ENCODE measurements at places on chromosomes 3 and 15.

DNA sequence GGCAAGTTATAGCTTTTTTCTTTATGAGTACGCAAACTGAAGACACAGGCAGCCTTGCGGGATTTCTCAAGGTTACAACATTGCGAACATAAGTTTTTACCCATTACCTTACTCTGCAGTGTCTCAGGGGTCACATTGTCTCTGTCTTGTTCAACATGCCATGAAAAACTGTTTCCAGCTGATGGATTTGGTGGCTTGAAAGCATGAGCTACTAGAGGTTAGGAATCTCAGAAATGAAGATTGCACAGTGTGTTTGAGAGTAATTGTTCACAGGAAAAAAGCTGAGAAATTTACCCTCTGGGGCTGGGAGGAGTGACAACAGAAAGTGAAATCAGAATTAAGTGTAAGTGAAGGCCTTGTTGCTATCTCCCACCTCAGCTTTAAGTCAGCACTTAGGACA is 568.6 kb downstream of the TAFA4 start:
- no peak for DNase-seq

DNA sequence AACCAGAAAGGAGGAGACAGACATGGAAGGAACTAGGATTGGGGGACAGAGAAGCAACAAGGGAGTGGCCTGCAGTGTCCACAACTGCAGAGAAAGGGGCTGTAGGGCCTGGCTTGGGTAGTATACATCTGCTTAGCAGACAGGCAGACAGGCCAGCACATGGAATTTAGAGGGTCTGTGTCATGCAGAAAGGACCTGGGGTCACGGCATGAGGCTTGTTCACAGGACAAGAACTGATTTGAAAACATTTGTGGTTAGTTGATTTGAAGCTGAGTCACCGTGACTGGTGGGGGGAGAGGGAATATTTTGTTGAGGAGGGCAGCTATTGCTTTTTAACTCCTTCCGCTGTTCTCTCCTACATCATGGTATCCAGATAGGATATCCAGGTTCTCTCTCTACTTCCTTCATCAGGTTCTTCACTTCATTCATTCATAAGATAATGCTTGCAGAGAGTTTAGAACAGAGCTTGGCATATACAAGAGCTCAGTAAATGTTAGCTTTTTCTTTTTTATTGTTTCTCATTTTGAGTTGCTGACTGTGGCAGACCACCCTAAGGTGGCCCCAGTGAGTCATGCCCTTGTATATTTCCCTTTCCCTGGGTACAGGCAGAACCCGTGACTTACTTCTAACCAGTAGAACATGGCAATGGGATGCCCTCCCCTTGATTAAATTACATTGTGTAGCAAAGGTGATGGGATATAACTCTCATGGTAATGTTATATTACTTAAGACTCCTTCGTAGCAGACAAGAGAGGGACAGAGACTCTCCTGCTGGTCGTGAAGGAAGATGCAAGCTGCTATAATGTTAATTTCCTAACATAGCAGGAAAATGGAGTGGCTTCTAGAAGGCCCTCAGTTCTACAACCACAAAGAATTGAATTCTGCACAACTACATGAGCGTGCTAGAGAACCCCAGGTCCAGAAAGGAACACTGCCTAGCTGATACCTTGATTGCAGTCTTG is 95.0 kb upstream of the NMNAT3 start:
- no peak for DNase-seq

DNA sequence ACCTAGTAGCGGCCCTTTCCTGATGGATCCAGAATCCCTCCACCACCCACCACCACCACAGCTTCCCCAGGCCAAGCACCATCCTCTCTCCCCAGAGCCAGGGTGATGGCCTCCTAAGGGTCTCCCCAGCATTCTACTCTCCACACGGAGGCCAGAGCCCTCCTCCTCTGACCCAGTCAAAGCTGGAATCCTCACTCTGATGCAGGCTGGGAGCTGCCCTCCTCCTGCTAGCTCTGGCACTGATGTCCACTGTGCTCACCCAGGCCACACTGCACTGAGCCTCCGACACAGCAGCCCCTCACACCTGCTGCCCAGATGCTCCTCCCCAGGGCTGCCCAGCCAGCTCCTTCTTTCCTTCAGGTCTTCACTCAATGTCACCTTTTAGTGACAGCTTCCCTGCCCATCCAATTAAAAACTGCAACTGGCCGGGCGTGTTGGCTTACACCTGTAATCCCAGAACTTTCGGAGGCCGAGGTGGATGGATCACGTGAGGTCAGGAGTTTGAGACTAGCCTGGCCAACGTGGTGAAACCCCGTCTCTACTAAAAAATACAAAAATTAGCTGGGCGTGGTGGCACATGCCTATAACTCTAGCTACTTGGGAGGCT is 21.0 kb downstream of the XXYLT1 start:
- DNase-seq, result no peak

DNA sequence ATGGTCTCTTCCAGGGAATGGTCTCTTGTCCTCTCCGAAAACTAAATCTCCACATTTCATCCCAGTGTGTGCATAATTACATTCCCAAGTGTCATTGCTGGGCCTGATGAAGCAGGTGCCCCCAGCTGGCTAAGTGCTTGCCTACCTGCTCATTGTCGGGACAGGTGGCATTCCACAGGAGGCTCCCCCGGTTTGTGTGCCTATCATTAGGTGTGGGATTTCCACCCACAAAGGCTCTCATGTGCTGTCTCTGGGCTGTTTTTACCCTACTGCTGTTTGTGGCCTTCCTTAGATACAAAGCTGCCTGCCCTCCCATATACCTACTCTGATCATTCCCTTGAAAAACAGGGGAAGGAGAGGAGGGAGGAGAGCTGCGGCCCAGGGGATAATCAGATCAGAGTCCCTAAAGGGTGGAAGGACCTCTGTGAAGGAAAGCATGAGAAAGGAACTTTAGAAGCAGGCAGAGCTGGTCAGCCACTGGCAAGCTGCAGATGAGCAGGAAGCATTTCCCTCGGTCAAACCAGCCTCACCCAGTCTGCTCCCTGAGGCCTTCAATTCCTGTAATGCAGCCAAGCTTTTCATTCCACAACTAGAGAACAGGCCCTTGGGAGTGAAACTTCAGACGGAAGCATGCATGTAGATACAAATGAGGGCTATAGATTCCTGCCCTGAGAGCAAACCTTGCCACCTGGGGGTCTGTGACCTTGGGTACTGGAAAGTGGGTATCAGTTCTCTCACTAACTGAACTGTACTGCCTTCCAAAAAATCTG is 60.7 kb upstream of the HEG1 start:
- DNase-seq, result no peak

- DNase-seq, result no peak
These were observed 151.6 kb downstream of the TMCO5A start for GRCh38 chr15:38085931-38086568.

DNA sequence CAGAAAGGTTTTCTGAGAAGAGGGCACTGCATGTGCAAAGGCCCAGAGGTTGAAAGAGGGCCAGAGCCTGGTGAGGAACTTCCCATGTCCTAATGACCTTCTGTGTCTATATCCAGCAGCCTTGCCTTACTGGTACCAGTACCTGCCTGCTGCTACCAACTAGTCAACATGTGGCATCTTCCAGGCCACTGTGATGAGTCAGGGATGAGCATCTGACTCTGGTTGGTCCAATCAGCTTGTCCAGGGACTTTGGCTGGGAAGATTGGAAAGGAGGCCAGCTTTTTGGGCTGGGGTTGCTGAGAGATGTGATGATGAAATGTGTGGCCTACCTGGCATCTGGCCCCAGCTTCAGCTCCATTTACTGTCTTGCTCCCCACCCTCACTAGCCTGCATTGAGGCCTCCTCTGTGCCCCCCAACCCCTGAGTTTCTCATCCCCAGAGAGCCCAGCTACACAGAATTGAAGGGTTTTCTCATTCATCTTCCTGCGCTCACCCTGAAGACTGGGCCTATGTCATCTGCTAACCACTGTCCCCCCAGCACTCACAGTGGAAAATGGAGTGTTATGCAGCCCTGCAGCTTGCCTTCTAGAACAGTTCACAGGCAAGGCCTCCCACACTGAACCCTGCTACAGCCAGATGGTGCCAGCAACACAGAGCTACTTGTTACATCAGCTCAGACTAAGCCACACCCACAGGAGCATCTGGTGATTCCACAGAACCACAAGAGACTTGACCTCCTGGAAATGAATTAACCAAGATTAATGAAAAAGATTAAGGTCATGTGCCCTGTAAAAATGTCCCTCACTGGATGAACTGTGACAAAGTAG is 1.3 kb upstream of the TWF2 start:
- no peak for DNase-seq

- DNase-seq, result no peak
These were observed 11.0 kb downstream of the TMEM45A start for GRCh38 chr3:100503448-100503847.

GRCh38 chr15:101051291-101052030 is 132.3 kb downstream of the LRRK1 start:
- DNase-seq, result no peak

DNA sequence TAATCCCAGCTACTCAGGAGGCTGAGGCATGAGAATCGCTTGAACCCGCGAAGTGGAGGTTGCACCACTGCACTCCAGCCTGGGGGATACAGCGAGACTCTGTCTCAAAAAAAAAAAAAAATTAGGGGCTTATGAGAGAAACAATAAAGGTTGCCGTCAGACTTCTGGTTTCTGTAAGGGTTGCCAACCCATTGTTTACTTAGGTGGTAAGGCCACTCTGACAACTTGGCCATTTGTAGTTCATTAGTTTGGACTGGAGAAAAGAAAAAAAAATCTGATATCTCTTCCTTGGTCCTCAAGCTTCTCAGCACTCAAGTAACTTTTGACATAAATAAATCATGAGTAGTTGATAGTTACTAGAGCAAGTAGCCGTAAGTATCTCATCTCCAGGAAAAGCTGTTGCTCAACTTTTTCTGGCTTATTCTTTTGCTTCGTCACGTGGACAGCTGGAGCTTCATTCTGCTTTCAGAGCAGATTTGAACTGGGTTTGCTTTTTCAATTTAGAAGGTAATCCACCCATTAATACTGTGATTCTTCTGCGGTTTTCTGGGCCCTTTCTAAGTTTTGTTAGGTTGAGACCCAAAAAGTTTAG is 9.4 kb downstream of the SNX1 start:
- DNase-seq, result no peak

DNA sequence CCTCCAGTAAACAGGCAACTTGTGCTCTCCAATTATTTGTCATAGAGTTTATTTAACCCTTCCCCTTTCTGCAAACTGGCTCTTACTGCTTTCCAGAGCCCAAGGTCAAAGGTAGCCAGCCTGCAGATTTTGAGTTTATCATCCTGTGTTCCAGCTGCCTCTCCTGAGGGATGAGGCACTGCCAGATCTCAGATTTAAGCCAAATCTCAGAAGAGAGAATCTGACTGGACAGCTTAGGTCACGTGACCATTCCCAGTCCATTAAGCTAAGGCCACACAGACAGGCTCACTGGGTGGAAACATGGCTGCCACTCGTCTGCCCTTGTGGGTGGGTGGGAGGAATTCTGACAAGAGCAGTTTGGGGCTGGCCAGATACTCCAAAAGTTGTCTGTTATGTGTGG is 8.6 kb upstream of the SIAH2 start:
- no peak for DNase-seq

DNA sequence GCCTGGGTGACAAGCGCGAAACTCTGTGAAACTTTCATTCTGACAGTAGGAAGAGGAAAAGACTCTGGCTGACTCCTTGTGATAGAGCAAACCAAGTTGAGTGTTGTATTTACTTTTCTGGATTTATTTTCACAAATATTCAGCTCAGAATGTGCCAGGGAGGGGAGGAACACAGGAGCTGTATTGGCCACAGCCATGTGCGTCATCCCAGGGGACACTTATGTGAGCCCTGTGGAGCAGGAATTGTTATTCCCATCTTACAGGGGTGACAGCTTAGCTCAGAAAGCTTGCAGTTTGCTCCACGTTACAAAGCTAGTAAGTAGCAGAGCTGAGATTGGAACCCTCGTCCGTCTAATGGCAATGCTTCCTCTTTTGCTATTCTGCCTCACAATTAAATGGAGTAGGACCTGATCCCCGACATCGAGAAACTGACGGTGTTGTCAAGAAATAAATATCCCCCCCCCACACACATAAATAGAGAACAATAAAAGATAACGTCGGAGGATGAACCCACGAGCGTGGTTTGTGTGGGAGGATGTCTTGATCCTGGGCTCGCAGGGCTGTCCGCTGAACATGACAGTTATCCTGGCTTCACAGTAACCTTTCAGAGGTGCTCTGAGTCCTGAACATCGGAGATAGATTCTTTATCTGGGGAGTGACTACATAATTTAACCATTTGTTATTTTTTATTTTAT is 151.6 kb upstream of the CTDSPL start:
- no peak for DNase-seq

- DNase-seq, result no peak
These were observed 8.9 kb downstream of the RNF7 start for GRCh38 chr3:141746962-141747361.

- no peak for DNase-seq
These were observed 527.7 kb upstream of the TGFBR2 start for GRCh38 chr3:30078736-30079135.

DNA sequence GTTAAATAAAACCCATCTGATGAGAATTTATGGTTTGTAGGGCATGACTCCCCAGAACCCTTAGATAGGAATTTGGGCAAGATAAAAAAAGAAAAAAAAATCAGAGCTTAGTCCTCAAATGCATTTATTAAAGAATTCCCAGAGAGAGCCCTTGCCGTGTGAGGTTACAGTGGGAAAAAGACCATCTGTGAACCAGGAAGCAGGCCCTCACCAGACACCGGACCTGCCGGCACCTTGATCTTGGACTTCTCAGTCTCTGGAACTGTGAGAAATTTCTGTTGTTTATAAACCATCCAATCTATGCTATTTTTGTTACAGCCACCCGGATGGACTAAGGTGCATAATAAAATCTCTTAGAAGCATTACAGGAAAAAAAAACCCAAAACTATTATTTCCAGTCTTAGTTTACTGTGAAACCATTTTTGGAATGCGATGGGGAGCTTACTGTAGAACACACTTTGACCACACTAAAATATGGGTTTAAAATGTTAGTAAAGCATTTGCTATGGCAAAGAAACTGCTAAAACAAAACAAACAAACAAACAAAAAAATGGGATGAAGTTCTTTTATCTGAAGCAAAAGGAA is 72.2 kb downstream of the LEKR1 start:
- no peak for DNase-seq

DNA sequence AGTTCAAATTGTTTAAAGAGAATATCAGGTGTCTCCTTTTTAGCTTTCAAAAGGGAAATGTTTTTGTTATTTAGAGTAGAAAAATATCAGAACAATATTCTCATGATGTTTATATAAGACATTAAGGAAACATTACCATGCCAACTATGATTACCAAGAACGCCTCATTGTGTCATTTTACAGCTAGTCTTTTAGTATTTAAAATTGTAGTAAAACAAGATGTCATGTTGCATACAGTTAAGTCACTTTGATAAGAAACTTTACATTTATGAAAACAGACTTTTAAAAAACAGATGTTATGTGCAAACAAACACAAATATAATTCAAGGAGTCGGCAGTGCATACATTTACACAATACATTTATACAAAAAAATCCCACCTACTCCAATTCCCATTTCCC is 4.4 kb downstream of the PLSCR4 start:
- DNase-seq, result no peak

GRCh38 chr3:38566215-38566528 is 70.0 kb downstream of the EXOG start:
- no peak for DNase-seq

GRCh38 chr15:98952381-98952803 is 55.2 kb downstream of the PGPEP1L start:
- no peak for DNase-seq

GRCh38 chr3:64174328-64174727 is 50.9 kb downstream of the PRICKLE2 start:
- DNase-seq, result no peak

All from esophagus squamous epithelium (tissue), 5 donors.